ENCODE measurements at places on chromosomes 4 and X.

DNA sequence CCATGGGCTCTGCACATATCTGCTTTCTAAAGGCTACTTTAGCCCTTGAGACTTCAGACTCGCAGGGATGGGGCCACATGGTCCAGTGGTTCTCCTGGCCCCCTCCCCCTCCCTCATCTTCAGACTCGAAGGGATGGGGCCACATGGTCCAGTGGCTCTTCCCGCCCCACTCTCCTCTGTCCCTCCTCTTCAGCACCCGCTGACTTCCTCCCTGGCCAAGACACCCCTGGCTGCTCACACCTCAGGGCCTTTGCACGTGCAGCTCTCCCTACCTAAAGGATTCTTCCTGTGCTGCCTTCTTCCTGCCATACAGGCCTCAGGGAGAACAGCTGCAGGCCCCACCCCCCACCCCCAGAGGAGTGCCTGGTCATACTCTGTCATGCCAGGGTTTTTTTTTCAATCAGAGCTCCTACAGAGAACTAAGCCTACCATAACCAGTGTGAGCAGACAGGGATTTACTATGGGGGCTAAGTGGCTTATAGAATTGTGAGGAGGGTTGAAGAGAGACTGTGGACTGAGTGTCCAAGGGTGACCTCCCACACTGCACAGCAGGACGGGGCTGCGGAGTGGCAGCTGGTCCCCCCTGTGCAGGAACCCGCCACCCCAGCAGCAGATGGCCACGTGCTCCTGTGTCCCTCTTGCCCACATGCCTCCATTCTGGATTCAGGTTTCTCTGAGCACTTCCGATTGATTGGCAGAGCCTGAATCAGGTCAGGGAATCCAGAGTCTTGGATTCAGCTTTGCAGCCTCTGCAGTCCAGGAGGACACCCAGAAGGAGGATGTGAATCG is 6.1 kb upstream of the SPON2 start:
- DNase-seq: no peak

DNA sequence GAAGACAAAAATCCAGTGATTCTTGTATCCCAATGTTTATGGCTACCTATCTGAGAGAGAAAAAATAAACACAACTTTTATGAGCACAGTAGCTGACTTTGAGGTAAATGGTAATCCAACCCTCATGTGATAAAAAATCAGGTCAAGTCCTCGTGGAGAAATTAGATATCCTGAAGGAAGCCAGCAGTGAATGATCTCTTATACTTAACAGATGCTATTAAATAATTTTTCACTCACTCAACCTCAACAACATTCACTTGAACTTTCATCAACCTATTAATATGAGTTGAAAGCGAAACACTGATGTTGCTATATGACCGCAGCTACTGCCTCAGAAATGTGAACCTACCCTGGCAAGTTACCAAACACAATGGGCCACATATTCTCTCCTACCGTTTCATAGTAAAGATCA is 105.4 kb downstream of the GPC3 start:
- no peak for DNase-seq

- DNase-seq: no peak
These were observed 15.7 kb upstream of the SLC10A4 start for GRCh38 chr4:48467442-48467841.

GRCh38 chr4:10640561-10641201 is 43.9 kb downstream of the CLNK start:
- no peak for DNase-seq

DNA sequence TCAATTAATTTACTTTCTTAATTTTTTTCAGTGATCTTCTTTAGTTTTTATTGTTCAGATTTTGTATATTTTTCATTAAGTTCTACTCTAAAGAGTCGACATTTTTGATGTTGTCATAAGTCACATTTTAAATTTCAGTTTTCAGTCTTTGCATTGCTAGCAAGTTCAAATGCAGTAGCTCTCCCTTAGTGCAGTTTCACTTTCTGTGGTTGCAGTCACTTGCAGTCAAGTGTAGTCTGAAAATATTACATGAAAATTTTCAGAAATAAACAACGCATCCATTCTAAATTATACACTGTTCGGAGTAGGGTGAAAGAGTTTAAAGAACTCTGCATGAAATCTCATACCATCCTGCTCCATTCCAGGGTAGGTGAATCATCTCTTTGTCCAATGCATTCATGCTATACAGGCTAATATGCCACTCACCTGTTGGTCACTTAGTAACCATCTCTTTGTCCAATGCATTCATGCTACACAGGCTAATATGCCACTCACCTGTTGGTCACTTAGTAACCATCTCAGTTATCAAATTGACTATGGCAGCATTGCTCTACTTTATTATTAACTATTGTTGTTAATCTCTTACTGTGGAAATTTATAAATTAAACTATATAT is 356.9 kb downstream of the STPG2 start:
- DNase-seq: no peak

- no peak for DNase-seq
These were observed 47.3 kb upstream of the C1GALT1C1 start for GRCh38 chrX:120677004-120677652.

DNA sequence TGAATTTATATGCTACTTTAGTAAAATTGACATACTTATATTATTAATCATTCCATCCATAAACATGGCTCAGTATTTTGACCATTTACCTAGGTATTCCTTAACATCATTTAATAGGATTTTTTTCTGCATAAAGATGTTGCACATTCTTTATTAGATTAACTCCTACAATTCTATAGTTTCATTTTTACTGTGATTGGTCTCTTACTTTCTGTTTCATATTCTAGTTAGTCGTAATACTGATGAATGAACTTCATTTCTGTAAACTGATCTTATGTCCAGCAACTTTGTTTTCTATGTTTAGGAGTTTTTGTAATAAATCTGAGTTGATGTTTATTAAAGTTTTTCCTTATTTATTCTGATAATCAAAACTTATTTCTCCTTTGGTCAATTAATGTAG is 278.2 kb upstream of the CXXC4 start:
- no peak for DNase-seq

GRCh38 chr4:5635826-5636195 is 72.5 kb downstream of the EVC2 start:
- peak; percentile 13 for DNase-seq
